Inflammatory macrophage treated with lipopolysaccharide for 4 hours (primary cell): ENCODE measurements at places on chromosomes 12 and 14.

- DNase-seq, result no peak
These were observed 2.9 kb upstream of the PCNX1 start for GRCh38 chr14:70904373-70904772.

DNA sequence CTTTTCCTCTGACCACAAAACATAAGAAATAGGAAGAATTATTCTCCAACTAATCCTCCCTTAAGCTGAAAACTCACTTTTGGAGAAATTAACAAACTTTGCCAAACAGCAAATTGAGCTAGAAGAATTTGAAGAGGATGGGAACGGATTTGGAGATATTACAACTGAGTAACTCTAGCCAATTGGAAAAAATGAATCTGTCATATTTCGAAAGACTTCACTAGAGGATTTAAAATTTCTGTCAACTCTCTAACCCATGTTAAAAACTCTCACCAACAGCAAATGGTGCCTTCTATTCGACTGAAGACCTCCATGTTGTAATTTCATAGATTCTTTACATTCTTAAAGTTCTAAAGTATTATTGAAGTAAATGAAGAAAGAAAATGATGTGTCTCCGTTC is 414.2 kb downstream of the RMST start:
- DNase-seq, result no peak

DNA sequence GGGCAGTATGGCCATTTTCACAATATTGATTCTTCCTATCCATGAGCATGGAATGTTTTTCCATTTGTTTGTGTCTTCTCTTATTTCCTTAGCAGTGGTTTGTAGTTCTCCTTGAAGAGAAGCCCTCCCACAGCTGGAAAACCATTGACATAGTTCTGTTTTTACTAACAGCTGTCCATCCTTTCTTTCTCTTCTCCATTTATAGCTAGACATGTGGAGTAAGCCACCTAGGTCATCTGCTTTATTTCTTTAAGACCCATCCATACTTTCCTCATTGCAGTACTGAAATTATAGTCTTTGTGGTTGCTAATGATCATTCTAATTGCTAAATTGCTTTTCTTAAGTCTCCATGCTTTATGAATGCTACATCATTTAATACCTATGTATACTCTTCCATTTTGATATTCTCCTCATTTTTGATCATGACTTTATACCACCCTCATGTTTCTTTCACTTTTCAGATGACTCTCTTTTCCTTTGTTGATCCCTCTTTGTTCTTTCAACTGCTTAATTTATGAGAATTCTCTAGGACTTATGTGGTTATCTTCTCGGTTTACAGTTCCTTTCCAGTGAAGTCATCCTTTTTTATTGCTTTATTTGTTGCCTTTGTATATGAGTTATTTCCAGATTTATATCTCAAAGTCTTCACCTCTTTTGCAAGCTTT is 114.2 kb downstream of the PCNX1 start:
- DNase-seq, result peak; percentile 32

DNA sequence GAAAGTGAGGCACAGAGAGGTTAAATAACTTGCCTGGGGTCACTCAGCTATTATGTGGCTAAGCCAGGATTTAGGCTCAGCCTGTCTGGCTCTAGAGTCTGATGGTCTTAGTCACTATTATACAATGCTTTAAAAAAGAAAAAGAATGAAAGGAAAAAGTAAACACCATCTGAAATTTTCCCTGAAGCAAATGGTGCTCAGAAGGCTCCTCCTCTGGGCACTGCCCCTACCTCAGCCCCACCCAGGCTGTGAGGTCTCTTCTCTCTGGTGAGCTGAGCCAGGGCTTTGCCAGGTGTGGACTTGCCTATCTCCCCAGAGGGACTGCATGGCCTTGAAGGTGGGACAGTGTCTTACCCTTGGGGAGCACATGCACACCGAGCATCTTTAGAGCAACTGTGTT is 117.5 kb upstream of the DYRK2 start:
- no peak for DNase-seq

DNA sequence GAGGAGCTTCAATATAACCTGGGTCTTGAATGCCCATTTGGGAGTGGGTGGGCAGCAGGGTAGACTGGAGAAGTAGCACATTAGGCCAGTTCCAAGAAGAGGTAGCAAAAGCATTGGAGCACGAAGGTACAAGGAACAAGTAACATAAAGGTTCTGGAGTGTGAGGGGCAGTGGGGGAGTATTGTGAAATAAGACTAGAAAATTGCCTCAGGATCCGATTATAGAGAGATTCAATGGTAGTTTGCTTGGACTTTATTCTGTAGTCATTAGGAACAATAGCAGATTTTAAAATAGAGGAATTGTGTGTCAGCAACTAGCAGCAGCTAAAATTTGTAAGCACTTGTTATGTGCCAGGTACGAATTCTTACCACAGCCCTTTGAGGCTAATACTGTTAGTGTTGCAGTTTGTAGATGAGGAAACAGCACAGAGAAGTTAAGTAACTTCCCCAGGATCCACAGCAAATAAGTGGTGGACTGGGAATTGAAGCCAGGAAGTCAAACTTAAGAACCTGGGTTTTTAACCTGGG is 61.8 kb downstream of the PPFIBP1 start:
- DNase-seq, result peak; percentile 16

DNA sequence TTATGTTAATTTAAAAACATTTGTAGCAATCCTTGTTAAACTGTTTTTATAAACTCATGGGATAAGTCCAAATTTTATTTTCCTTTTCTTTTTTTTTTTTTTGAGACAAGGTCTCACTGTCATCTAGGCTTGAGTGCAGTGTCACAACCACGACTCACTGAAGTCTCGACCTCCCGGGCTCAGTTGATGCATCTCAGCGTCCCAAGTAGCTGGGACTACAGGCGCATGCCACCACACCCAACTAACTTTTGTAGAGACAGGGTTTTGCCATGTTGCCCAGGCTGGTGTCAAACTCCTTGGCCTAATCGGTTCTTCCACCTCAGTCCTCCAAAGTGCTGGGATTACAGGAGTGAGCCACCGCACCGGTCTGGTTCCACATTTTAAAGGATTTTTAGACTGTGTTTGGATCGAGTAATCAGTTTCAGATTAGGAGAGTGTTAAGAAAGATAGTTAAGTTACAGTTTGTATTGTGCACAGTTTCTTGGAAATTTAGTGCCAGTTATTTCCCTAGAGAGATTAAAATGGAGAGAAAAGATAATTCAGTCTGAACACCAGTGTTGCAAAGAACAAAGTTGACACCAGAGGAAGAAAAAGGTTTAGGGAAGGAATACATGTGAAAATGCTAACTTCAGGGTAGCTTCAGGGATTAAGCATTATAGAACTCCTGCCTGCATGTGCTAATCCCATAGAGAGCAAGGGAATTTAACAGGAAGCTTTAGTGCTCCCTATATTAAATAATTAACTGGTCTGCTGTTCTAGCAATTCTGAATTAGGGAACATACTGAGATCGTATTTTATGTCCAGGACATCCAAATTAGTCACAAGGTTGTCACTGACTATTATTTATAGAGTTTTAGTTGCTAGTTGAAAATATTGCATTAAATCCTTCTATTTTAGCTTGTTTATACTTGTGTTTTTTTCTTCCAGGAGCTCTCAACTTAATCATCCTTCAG is 10.1 kb downstream of the RAP1B start:
- DNase-seq, result no peak

DNA sequence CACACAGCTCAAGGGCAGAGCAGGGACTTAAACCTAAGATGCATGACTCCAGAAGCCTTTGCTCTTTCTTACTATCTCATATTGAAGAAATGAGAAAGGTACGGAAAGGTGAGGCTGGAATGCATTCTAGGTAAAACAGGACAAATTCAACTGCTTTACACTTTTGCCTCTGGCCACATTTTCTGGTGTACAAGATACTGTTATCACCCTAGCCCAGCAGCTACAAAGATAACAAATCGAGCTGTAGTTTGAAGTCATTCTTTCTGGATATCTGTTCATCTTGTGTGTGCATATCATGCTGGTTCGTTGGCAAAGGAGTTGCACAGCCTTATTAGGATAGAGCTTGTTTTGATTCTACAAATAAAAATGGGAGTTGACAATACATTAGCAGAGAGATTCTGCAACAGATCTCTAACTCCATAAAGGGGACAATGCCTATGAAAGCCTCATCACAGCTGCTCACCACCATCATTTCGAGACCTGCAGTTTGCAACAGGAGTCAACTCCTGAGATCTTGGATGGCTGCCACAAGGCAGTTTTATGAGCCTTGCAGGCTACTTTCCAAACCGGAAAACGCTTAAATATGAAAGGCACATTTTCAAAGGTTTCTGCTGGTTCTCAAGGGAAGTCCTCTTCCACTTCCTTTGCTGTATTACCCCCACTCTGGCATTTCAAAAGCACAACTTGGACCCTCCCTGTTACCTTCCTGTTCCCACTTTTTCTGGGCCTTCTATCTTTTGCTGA is 64.9 kb downstream of the STXBP6 start:
- DNase-seq, result no peak

DNA sequence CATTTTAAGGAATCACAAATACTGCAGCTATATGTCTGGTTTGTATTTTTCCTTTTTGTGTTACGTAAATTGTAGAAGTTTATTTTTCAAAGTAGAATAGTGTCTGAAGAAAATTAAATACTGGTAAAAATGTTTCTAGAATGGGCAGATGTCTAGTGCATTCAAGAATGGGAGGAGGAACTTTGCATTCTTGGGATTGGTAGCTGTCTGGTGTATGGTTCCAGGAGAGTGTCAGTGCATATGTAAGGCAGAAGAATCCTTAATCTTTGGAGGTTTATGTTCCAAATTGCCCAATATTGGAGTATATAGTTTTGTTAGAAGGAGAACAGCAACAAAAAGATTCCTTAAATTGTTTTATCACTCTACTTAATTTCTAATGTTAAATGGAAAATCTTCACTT is 13.5 kb downstream of the PAPOLA start:
- no peak for DNase-seq

DNA sequence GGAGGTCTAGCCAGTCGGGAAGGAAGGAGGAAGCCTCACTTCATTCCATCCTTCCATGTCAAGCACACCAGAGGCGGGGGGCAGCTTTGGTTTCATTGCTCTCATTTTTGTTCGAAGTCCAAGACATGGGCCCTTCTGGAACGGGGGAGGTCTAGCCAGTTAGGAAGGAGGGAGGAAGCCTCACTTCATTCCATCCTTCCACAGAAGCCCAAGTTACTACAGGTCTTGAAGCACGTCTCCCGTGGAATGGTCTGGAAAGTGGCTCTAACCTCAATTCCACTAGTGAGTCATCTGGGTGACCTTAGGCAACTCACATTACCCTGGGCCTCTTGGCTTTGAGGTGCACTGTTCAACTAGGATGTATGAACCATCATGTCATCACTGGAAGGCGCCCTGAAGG is 156.3 kb downstream of the NTF3 start:
- no peak for DNase-seq

DNA sequence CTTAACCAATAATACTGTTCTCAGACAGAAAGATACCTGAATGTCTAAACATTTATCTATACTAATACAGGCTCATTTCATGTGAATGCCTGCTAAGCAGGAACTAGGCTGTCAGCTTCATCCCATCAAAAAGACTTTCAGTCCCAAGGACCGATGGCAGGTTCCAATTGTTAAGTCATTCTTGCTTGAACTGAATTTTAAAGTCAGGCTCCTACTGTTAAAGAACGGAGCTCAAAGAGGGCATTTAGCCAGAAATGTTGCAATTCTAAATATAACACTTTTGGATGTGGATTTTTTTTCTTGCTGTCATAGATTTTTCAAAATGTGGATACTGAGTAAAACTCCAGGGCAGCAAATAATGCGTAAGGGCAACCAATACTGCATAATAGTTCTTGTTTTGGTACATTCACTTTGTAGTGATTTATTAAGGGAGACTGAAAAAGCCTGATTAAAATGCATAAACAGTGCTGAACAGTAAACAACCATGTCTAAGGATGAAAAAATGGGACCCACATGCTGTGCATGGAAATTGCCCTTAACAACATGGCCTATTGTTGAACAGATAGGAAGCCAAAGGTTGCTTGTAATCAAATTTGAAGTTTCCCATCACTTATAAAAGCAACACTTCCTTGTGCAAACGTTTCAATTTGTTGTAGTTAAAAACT is 38.6 kb upstream of the DBX2 start:
- DNase-seq, result no peak

GRCh38 chr12:96185914-96186313 is 8.3 kb upstream of the ELK3 start:
- DNase-seq, result no peak

GRCh38 chr12:45775465-45775864 is 46.0 kb downstream of the ARID2 start:
- no peak for DNase-seq

DNA sequence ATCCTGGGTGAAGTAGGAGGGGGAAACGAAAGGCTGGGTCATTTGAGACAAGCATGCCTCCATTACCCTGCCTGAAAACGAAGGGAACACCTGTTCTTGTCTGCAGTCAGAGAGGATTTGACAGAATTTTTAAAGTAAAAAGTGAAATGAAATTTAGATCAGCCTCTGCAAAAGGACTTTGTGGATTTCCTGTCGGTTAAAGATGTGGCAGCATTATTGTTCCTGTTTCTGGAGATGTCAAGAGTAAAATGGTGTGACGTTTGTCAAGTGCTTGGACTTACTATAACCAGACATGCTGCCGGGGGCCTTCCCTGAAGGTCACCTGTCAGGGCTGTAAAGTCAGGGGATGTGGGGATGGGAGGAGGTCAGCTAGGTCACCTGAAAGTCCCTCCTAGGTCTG is 32.0 kb downstream of the NRXN3 start:
- no peak for DNase-seq

- DNase-seq, result no peak
These were observed 131.8 kb upstream of the KRAS start for GRCh38 chr12:25382311-25383106.

DNA sequence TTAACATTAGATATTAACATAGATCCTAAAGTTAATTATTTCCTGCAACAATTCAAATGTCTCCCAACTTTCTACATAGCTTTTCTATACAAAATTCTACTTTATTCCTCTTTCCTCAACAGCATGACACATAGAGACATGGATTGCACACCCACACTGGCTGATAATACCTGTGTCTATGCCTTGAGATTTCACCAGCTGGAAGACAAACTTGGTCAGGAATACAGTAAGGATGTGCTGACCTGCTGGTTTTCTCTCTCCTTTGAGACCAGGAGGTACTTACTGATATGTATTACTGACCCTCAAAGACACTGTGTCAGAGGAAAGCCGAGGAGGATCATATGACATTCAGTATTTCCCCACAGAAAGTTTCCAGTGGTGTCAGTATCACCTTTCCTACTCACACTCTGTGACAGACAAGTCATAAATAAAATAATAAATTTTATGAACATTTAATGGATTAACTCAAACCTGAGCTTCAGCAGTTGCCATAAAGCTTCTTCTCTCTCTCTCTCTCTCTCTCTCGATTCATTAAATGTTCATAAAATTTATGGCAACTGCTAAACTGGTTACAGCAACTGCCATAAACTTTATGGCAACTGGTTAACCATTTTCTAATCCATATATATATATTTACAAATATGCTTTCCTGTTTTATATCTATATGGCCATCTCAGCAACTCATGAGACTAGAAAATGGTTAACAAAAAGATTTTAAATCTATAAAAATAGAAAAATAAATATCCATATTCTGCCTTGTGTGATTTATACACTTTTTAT is 22.7 kb downstream of the EIF2S3B start:
- no peak for DNase-seq

- DNase-seq, result no peak
These were observed 65.5 kb downstream of the C12orf56 start for GRCh38 chr12:64325055-64325454.

- DNase-seq, result no peak
These were observed 9.5 kb downstream of the HSD17B6 start for GRCh38 chr12:56772625-56773024.

GRCh38 chr14:38074081-38074480 is 133.6 kb upstream of the SSTR1 start:
- no peak for DNase-seq

- peak; percentile 69 for DNase-seq
These were observed 12.8 kb upstream of the BEGAIN start for GRCh38 chr14:100599981-100600380.

- no peak for DNase-seq
These were observed 4.9 kb upstream of the A2M start for GRCh38 chr12:9120487-9121184.
